Effector CD4-positive, alpha-beta T cell (primary cell): ENCODE measurements at places on chromosomes 5 and 9.

GRCh38 chr5:117494188-117494587 is 919.6 kb upstream of the SEMA6A start:
- DNase-seq: no peak

GRCh38 chr5:873328-873727 is 19.3 kb downstream of the BRD9 start:
- DNase-seq: no peak

DNA sequence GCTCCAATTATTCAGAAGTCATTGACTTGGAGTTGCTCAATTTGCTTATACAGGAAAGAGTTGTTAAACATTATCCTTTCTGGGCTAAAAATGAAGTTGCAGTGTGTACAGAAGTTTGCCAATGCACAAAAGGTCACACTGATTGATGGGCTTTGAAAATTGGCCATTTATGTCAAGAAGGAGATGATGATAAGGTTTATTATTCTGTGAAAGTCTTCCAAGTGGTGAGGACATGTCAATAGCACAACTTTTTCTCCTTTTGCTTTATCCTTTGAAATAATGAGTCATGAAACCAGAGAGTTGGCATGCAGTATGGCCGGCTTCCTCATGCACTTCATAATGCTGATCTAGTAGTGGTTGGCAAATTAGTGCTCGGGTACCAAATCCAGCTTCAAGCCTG is 848.5 kb upstream of the WWC1 start:
- DNase-seq: no peak

DNA sequence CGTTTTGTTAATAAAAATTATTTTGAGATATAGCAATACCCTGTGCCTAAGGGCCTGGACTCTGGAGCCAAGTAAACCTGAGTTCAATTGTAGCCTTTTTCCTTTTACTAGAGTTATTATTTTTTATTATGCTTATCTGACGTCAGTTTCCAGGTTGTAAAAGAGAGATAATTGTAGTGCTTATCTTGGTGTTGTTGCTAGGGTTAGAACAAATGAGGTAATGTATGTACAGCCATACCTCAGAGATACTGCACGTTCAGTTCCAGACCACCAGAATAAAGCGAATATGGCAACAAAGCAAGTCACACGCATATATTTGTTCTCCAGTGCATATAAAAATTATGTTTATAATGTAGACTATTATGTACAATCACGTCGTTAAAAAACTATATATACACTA is 215.0 kb downstream of the VPS13A start:
- DNase-seq: no peak

GRCh38 chr9:27181381-27181780 is 72.4 kb downstream of the TEK start:
- DNase-seq: no peak

GRCh38 chr5:146890731-146891440 is 12.3 kb upstream of the PPP2R2B start:
- no peak for DNase-seq

GRCh38 chr5:39192450-39193160 is 26.8 kb downstream of the FYB1 start:
- DNase-seq: no peak

DNA sequence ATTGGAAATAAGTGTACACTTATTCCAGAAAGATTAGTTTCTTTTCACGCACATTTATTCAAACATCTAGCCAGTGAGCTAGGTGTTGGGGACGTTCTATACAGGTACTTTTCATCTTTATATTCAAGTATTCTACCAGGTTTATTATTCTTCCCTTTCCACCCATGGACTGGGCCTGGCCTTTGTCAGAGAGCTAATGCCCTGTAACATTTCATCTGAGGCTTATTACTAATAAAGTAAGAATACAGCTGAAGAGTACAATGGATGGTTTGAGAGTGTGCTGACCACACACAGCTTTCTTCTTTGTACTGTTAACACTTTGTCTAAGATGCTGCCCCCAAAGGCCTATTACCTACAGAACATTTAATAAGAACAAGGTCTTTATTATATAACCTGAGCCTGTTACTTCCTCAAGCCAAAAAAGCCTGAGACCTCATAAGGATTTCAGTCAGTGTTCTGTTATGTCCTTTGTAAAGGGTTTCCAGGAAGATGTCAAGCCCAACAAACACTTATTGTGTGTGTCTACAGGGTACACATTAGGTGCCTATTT is 93.5 kb downstream of the ZNF608 start:
- DNase-seq: no peak

DNA sequence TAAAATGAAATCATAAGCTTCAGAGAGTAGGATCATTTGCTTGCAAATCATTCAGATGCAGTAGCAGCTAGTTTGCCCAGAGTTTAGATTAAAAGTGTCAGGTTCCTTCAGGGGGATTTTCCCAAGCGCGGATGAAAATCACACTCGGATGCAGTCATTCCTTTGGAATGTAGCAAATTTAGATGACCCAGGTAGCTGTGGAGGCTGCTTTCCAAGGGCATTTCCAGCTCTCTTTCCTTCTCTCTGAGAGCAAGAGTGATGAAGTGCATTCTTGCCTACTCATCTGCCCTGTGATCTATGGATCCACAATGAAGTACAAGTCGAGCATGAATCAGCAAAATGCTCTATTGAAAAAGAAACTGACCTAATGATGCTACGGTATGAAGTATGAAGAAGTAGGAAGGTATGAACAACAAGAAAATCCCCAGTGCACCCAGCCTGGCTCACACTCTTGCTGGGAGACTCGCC is 200.2 kb downstream of the PLK2 start:
- DNase-seq: no peak

- DNase-seq: no peak
These were observed 464.5 kb downstream of the ICE1 start for GRCh38 chr5:5886812-5887486.

- peak; percentile 37 for DNase-seq
These were observed 1.0 kb upstream of the PTBP3 start for GRCh38 chr9:112334432-112334841.

GRCh38 chr5:33291216-33292000 is 149.4 kb upstream of the TARS1 start:
- DNase-seq: no peak

DNA sequence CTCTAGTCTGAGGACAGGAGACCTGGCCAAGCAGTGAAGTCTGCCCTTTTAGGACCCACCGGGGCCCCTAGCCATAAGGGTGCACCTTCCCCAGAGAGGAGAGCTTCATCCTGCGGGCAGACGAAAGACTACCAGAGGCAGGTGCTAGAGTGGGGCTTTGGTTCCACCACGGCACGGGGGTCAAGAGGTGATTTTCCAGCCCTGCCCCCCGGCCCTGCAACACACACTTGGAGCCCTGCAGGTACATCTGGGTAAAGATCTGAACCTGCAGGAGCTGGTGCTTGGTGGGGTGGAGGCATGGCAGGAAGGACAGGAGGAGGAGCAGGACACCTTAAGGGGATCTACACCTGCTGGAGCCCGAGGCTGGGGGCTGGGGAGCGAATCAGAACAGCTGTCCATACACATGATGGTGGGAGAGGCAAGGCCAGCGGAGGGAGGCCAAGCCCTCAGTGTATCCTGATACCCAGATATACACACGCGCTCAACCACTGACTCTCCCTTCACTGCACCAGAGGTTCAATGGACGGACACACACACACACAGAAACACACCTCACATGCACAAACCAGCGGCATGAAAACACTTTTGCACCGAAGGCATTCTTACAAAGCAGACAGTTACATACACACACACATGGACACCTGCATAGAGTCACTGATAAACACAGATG is 98.4 kb upstream of the MVB12B start:
- DNase-seq: no peak

DNA sequence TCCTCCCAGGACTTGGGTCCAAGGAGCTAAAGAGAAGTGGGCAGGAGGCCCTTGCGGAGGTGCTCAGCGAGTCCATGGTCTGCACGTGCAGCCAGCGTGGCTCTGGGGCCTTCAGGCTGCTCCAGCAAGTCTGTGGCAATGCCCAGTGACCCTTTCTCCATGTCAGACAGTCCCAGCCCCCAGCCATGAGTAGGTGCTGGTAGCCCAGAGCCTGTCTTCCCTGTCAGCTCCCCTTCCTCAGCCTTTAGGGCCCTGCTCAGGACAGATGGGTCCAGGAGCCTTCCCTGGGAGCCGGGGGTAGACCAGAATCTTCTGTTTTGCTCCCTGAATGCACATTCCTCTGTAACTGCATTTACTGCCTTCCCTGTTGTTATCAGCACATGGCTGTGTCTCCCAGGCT is 147.2 kb upstream of the IRX2 start:
- DNase-seq: no peak

DNA sequence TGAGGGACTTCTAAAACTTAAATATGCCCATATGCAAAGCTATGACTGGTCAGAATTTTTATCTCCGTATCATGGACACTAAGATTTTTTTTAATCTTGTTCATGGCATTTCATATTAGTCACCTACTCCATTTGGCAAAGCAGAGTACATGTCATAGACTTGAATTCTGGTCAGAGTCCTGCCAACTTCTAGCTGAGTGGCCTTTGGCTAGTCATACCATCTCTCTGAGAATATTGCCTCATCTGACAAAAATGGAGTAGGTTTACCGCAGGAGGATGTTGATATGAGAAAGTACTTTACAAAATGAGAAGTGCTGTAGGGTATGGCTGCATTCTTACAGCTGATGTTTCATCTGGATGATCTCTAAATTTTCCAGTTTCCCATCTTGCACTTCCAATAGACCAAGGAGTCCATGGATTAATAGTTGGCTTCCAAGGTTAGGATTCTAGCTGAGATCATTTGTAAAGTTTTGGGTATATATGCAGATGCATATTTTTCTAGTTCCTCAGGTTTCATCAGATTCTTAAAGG is 150.8 kb upstream of the NR3C1 start:
- no peak for DNase-seq

DNA sequence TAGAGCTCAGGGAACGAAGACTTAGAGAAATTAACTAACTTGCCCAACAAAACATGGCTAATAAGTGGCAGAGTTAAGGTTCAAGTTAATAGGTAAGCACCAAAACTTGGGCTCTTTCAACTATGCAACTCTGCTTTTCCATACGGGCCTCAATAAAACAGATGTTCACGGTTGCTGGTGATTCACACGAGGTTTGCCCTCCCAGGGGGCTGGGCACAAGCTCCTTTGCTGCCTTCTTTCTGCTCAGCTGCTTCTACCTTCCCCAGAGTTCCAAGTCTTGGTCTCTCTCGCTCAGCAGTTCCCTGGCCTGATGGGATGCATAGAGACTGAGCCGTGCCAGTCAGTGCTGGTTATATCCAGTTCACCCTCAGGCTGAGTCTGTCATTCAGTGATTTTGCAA is 217.9 kb downstream of the SREK1 start:
- no peak for DNase-seq

DNA sequence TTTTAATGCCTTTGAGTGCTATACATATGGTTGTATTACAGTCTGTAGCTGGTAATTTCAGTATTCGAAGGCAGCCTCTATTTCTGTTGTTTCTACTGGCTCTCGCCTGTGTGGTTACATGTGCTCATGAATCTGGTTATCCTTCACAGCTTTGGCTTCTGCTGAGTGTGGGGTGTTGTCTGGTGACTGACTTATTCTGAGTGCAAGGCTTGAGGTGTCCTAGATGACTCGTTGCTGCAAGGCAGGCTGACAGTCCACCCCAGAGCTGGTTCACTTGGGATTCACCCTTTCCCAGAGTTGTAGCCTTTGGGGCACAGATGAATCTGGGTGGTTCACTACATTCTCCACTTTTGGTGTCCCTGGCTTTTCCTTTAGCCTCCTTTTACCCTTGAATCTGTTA is 41.4 kb downstream of the PDE8B start:
- no peak for DNase-seq

GRCh38 chr9:93809204-93809940 is 145.8 kb downstream of the BARX1 start:
- no peak for DNase-seq

- no peak for DNase-seq
These were observed 13.3 kb upstream of the SPATA24 start for GRCh38 chr5:139417214-139417613.

DNA sequence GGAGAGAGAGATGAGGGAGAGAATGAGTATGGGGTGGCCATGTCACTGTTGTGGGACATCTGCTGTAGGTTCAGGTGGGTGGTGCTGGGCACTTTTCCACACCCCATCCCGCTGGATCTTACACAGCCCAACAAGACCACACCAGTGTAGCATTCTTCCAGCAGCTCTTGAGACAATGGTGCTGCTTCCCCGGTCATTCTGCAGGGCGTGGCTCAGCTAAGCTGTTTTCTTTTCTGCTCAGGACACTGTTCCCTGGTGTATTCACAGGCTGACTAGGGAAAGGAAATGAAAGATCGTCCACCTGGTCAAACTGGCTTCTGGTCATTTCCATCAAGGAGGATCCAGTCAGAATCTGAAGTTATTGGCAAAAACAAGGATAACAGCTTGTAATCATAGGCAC is 75.6 kb downstream of the S1PR3 start:
- no peak for DNase-seq

GRCh38 chr5:139847790-139848507 is 52.3 kb downstream of the PSD2 start:
- DNase-seq: peak; percentile 59

GRCh38 chr9:104658496-104659195 is 35.7 kb upstream of the OR13D1 start:
- DNase-seq: no peak

GRCh38 chr9:3955305-3955687 is 344.6 kb downstream of the GLIS3 start:
- no peak for DNase-seq

GRCh38 chr9:31608416-31608815 is 776.0 kb upstream of the ACO1 start:
- DNase-seq: no peak

GRCh38 chr9:135146766-135147473 is 59.5 kb downstream of the OLFM1 start:
- no peak for DNase-seq

DNA sequence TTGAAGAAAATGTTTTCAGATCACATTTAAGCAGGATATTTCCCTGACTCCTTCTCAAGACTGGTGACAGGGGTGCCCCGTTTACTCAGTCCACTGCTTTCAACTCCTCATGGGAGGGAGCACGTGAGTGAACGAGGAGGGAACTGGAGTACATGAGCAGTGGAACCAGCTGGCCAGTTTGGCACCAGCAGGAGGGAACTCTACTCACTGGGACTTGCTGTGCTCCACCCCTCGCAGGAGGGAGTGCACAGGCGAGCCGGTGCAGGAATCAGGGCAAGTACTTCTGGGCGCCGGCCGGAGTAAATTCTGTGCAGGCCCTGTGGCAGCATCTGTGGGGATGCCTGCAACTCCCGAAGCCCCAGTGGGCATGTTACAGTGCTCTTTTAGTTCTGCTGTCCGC is 1941.1 kb upstream of the C9orf72 start:
- no peak for DNase-seq

- no peak for DNase-seq
These were observed 255.6 kb upstream of the IZUMO3 start for GRCh38 chr9:24801344-24801743.

- no peak for DNase-seq
These were observed 320.2 kb upstream of the RGMB start for GRCh38 chr5:98453296-98453695.

- no peak for DNase-seq
These were observed 261.0 kb downstream of the ROR2 start for GRCh38 chr9:91689006-91689405.

- no peak for DNase-seq
These were observed 115.7 kb upstream of the MPDZ start for GRCh38 chr9:13395156-13395555.

GRCh38 chr9:26551451-26551850 is 341.2 kb downstream of the CAAP1 start:
- no peak for DNase-seq
